ENCODE measurements at places on chromosomes 1 and 21. TPM values are rescaled to one million over a fixed set of nuclear protein-coding genes. Genes with fewer than 3 reads are reported as not detected.

CHD5 gene
- total RNA-seq: not detected

PDZK1 gene
- total RNA-seq: not detected

SORT1 gene
- 7.7 TPM for total RNA-seq

DNAJC28 gene
- 0.68 TPM for total RNA-seq

HSD3B2 gene
- not detected for total RNA-seq

LENEP gene
- 0.64 TPM for total RNA-seq

KLF17 gene
- total RNA-seq: 0.74 TPM

S100A11 gene
- 528 TPM for total RNA-seq

AHCTF1 gene
- total RNA-seq: 28.4 TPM

OVAAL gene
- 2.4 TPM for total RNA-seq

CYP4X1 gene
- 0.03 TPM for total RNA-seq

RPS6KA1 gene
- total RNA-seq: 35.1 TPM

RAP1GAP gene
- 0.19 TPM for total RNA-seq

CD160 gene
- not detected for total RNA-seq

RNF186 gene
- not detected for total RNA-seq

OR14K1 gene
- not detected for total RNA-seq

MARCKSL1 gene
- 89.4 TPM for total RNA-seq

IPP gene
- total RNA-seq: 6.3 TPM

SLAMF7 gene
- total RNA-seq: 4.2 TPM

ADAMTS4 gene
- not detected for total RNA-seq

EPHA10 gene
- total RNA-seq: not detected

CD164L2 gene
- not detected for total RNA-seq

NFIA gene
- total RNA-seq: 3.4 TPM

BARHL2 gene
- total RNA-seq: not detected

MPL gene
- not detected for total RNA-seq

OLIG2 gene
- not detected for total RNA-seq

CCT3 gene
- 472 TPM for total RNA-seq

MANEAL gene
- 21.6 TPM for total RNA-seq

KRTAP7-1 gene
- total RNA-seq: not detected

TNFRSF8 gene
- 7.7 TPM for total RNA-seq

SPRR2A gene
- total RNA-seq: not detected

SAMD13 gene
- total RNA-seq: 0.79 TPM

FBXO2 gene
- total RNA-seq: 0.13 TPM

DMBX1 gene
- not detected for total RNA-seq

OPRD1 gene
- 0.03 TPM for total RNA-seq

ETNK2 gene
- 9.7 TPM for total RNA-seq

SGIP1 gene
- total RNA-seq: not detected

LRRC71 gene
- total RNA-seq: not detected

UBL4B gene
- not detected for total RNA-seq

OR2T29 gene
- not detected for total RNA-seq

Data from HT1080 (cell line).